ENCODE measurements at places on chromosomes 11 and 22.

DNA sequence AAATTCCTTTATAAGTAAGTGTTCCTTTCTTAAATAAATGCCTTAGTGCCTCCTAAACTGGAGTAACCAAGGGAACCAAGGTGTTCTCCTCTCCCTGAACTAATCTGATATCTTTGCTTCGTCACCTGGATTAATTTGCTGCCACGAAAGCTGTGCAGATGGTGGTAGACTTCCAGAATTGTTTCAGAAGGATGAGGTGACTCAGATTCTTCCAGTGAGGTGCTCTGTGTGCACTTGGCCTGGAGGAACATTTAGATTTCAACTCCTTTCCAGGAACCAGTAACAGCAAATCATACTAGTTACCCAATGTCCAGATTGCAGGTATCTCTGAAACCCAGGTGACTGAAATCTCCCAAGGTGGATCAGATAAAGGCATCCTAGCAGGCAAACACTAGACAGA is 181.9 kb downstream of the FAT3 start:
- no peak for DNase-seq

- no peak for DNase-seq
Observed at GRCh38 chr11:104000798-104001197, 35.6 kb upstream of the DDI1 start.

- DNase-seq: no peak
Observed at GRCh38 chr11:26860091-26860780, 133.7 kb upstream of the FIBIN start.

DNA sequence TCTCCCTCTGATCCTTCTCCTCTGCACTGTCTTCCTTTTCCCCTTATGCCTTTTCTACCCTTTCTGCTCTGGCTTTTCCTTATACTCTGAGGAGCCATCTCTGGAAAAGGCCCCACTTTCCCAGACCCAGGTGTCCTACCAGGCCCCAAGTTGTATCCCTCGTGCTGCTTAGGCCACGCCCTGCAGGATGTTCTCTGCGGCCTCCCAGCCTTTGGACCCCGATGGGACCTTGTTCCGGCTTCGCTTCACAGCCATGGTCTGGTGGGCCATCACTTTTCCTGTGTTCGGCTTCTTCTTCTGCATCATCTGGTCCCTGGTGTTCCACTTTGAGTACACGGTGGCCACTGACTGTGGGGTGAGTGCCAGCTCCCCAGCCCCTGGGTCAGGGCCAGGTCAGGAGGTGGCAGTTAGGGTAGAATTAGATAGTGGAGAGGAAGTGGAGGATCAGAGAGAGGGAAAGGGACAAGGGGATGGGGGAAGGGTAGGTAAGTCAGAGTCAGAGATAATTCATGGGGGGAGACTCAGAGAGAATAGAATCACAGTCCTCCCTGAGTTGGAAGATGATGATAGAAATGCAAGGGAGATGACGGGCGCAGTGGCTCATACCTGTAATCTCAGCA is 8.9 kb downstream of the PGAP2 start:
- no peak for DNase-seq

DNA sequence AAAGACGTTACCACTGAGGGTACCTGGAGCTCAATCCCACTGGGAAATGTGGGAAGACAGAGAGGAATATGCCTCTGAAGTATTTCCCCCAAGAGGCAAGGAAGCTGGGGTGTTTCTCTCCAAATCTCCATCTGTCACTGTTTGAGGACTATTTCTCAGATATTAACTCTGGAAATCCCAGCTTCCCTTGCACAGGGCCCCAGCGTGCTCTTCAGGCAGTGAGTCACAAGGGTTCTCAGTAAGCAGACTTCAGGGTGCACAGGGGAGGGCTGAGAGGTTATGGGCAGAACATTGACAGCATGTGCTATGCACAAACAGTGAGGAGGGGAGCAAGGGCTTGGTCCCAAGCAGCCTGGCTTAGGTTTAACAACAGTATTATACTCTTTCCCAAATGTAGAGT is 60.9 kb upstream of the EED start:
- DNase-seq: no peak

GRCh38 chr11:128018692-128019091 is 568.7 kb downstream of the ETS1 start:
- DNase-seq: no peak

DNA sequence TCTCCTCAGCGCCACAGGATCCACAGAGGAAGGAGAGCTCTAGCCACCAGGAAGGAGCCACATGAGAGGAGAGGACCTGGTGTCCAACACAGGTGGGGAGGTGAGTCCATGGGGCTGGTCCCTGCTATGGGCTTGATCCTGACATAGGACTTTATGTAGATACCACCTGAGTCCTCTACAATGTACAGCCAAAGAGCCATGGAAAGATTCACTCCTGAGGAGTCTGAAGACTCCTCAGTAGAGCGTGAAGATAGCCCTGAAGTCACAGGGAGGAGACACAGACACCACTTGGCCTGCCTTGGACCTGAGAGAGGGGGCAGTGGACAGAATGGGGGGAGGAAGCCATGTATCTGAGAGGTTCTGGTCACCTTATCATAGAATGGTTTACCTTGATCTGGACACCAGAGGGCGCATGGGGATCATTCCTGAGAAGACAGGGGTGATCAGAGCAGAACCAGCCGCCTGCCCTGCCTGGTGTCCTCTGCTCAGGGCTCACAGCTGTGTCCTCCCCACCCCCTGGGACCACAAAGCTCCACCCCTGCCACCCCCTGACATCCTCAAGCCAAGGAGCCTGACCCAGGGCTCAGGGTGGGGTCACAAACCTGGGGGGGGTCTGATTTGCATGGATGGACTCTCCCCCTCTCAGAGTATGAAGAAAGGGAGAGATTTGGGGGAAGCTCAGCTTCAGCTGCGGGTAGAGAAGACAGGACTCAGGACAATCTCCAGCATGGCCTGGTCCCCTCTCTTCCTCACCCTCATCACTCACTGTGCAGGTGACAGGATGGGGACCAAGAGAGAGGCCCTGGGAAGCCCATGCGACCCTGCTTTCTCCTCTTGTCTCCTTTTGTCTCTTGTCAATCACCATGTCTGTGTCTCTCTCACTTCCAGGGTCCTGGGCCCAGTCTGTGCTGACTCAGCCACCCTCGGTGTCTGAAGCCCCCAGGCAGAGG is 77.0 kb downstream of the ZNF280B start:
- DNase-seq: peak; percentile 5

- DNase-seq: no peak
Observed at GRCh38 chr11:122230385-122230755, 114.4 kb upstream of the BLID start.

Data from central memory CD4-positive, alpha-beta T cell (primary cell).